ENCODE measurements at places on chromosomes 12 and 14. TPM values are rescaled to one million over a fixed set of nuclear protein-coding genes. Genes with fewer than 3 reads are reported as not detected.

AKAP3 gene
- not detected for polyA plus RNA-seq

TAS2R42 gene
- not detected for polyA plus RNA-seq

A2ML1 gene
- polyA plus RNA-seq = not detected

LYZ gene
- 46,644 TPM for polyA plus RNA-seq

CLEC1B gene
- polyA plus RNA-seq = not detected

CLEC4C gene
- polyA plus RNA-seq = not detected

KLRF1 gene
- polyA plus RNA-seq = 0.32 TPM

CIT gene
- polyA plus RNA-seq = not detected

AKAP5 gene
- polyA plus RNA-seq = not detected

HSPB8 gene
- polyA plus RNA-seq = not detected

VWF gene
- 0.49 TPM for polyA plus RNA-seq

RNASE7 gene
- polyA plus RNA-seq = not detected
